ENCODE measurements at places on chromosomes 1 and 21.

GRCh38 chr1:3027611-3028371 lies 6.5 kb downstream of the ACTRT2 start:
- no peaks in the 10 kb centered on the region for H3K4me1 ChIP-seq
- H3K4me3 ChIP-seq: no peak overlapping the region
- no peak overlapping the region for H3K27ac ChIP-seq
- DNase-seq: no peak
- H3K27me3 ChIP-seq: no peaks in the 10 kb centered on the region
- no peaks in the 10 kb centered on the region for H3K36me3 ChIP-seq

DNA sequence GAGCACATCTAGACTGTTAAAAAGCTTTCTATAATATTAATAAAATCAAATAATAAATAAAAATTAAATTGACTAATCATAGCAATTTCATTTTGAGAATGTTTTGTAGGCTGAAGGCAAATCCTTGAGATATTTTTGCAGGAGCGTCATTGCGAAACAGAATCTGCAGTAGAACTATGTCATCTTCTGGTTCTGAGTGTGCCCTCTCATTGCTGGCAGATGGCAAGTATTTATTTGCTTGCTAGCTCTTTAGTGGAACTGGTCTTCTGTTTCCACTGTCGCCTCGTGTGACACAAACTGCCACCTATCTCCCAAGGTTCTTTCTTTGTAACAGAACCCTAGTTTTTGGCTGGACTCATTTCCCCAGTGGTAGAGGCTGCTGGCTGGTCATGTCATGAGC lies 19.0 kb upstream of the IRF2BP2 start:
- peaks cover 2% of the 10 kb centered on the region for H3K27me3 ChIP-seq
- no peak overlapping the region for H3K4me3 ChIP-seq
- no peak overlapping the region for H3K27ac ChIP-seq
- DNase-seq: no peak
- no peaks in the 10 kb centered on the region for H3K36me3 ChIP-seq

DNA sequence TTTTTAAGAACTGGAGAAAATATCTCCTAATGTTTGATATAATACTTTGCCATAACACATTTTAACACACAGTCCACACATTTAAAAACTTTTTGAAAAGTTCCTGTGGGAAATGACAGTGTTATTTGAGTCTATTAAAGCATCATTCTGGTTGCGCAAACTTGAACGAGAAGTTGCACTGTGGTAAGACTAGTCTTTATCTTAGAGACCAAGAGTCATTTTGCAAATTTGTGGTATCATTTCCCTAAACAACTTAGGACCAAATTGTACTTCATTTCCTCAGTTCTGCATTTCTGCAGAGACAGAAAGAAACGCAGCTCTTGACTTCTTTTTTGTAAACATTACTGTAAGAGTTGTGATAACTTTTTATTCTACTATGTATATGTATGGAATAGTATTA lies at the start of gene RGS18:
Gene RGS18, plus strand, starts transcription at position 282 of the 400 bp plus-strand sequence. CDS start 176 bp downstream, outside the sequence.
- no peaks in the 10 kb centered on the region for H3K4me1 ChIP-seq
- DNase-seq: no peak
- H3K4me3 ChIP-seq: no peak within 1 kb of the TSS
- no peaks in the 10 kb centered on the region for H3K27me3 ChIP-seq

DNA sequence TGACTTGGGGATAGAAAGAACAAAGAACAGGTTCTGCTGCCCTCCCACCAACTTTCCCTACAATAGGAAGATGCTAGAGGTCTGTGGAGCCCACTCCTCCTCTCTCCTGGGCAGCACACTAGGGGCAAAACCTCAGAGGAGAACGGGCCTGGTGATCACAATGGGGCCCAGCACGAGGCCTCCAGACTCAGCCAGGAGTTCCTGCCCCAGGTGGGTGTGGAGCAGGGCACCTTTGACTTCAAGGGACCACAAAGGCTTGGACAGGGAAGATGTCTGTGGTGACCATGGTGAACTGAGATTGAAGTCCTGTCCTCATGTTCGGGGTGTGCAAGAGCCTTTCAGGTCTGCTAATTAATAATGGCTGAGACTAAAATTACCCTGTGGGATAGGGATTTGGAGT lies 88.8 kb downstream of the LAMC2 start:
- H3K4me3 ChIP-seq: no peak overlapping the region
- DNase-seq: no peak
- H3K4me1 ChIP-seq: peaks cover 42% of the 10 kb centered on the region
- H3K27me3 ChIP-seq: peaks cover 9% of the 10 kb centered on the region
- no peak overlapping the region for H3K27ac ChIP-seq
- no peaks in the 10 kb centered on the region for H3K36me3 ChIP-seq

DNA sequence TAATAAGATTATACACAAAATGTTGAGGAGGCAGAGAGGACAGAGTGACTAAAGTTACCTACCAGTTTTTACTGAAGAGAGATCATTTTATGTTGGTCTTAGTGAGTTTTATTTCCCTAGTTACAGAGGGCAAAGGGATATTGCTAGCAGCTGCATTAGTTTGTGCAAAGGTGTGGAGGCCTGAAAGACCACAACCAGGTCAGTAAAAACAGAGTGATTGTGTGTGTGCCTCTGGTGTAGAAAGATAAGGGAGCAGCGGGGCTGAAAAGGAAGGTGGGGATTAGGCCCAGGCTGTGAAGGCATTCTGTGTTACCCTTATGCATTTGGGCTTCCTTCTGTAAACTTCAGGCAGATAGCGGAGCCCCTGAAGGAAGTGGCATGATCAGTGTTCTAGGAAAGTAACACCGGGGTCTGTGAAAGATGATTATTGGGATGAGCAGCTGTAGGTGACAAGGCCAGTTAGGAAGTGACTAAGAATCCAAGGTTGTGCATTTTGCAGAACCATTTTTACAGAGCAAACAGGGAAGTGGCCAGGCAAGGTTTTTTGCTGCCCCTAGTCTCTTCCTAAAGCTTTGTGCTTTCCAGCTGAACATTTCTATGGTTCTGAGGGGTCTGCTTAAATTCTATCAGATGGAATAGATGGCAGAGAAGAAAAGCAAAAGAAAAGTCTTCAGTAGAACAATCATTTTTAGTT lies 3.7 kb downstream of the GADD45A start:
- peak overlapping the region; percentile 79 for H3K4me3 ChIP-seq
- no peak for DNase-seq
- peak overlapping the region; percentile 56 for H3K27ac ChIP-seq
- peaks cover 6% of the 10 kb centered on the region for H3K36me3 ChIP-seq

GRCh38 chr1:159892944-159893343 lies 7.0 kb downstream of the CFAP45 start:
- no peaks in the 10 kb centered on the region for H3K36me3 ChIP-seq
- DNase-seq: no peak
- no peaks in the 10 kb centered on the region for H3K4me1 ChIP-seq

GRCh38 chr1:222787729-222788128 lies 27.1 kb upstream of the DISP1 start:
- no peak overlapping the region for H3K4me3 ChIP-seq
- H3K27ac ChIP-seq: no peak overlapping the region
- no peaks in the 10 kb centered on the region for H3K36me3 ChIP-seq
- H3K4me1 ChIP-seq: no peaks in the 10 kb centered on the region

GRCh38 chr1:47971385-47972160 lies 25.6 kb downstream of the TRABD2B start:
- no peak overlapping the region for H3K4me3 ChIP-seq
- no peaks in the 10 kb centered on the region for H3K27me3 ChIP-seq
- no peaks in the 10 kb centered on the region for H3K36me3 ChIP-seq
- H3K27ac ChIP-seq: no peak overlapping the region

- no peak overlapping the region for H3K27ac ChIP-seq
- H3K36me3 ChIP-seq: no peaks in the 10 kb centered on the region
- H3K27me3 ChIP-seq: no peaks in the 10 kb centered on the region
- no peak for DNase-seq
These were observed 37.3 kb downstream of the CDC42 start for GRCh38 chr1:22089787-22090186.

- no peak overlapping the region for H3K27ac ChIP-seq
- H3K4me3 ChIP-seq: no peak overlapping the region
- no peak for DNase-seq
- H3K36me3 ChIP-seq: no peaks in the 10 kb centered on the region
These were observed 121.1 kb upstream of the RAVER2 start for GRCh38 chr1:64623750-64624191.

DNA sequence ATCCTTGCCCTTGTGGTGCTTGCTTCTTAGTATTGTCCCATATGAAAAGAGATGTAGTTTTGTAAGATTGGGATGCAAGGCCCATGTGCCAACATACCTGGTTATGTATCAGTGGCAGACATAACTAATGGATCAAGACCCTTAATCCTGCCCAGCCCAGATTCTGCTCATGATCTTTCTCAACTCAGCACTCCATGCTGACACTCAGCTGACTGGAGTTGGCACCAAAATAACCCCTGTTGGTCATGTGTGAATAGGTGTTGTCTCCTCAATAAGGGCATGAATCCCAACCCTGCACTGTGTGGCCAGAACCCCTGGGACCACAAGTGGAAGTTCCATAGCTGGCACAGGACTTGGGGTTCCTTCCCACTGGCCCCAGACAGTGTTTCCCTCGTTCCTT lies 13.9 kb upstream of the CNR2 start:
- no peak for DNase-seq
- H3K36me3 ChIP-seq: peaks cover 4% of the 10 kb centered on the region
- H3K27me3 ChIP-seq: no peaks in the 10 kb centered on the region

DNA sequence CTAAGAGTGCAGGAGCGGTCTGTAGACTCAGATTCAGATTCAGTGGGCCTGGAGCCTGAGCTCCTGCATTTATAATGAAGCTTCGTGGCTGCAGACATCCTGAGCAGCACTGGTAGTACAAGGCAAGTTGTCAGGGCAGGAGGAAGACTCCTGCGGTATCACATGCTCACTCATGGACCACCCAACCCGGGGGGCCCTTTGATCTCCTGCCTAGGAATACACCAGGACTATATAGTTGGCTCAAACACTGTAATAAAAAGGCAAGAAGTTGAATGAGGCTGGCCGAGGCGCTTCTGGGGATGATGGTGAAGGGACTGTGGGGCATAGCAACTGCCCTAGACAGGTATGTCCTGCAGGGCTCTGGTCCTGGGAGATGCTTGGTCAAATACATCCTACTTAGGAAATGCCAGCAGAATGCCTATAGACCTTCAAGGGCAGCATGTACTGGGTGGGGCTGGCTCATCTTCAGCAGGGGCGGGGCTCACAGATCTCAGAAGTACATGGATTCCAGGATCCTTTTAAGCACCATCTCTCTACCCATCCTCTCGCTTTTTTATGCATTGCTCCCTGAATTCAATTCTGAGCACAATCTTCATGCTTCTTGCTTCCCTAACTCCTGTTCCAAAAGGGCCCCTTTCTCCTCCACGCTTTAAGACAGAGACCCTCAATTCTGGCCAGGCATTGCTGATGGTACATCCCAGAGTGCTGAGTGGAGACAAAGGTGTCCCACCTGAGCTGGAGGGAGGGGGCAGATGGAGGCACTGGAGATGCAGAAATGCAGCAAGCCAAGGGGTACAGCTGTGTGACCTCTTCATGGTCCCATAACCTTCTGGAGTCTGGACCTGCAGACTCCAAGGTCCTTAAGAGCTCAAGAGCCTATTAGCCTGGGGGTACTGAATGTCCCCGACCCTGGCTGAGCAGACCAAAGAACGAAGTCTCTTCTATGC lies 2.1 kb upstream of the RAP1GAP start:
- H3K4me1 ChIP-seq: peaks cover 14% of the 10 kb centered on the region
- DNase-seq: no peak
- H3K27me3 ChIP-seq: peaks cover 6% of the 10 kb centered on the region

GRCh38 chr1:55466921-55467320 lies 251.8 kb upstream of the USP24 start:
- H3K36me3 ChIP-seq: no peaks in the 10 kb centered on the region
- H3K27ac ChIP-seq: no peak overlapping the region
- H3K27me3 ChIP-seq: no peaks in the 10 kb centered on the region

GRCh38 chr1:3236361-3236760 lies 167.4 kb downstream of the PRDM16 start:
- no peak overlapping the region for H3K27ac ChIP-seq
- H3K27me3 ChIP-seq: peaks cover 4% of the 10 kb centered on the region
- no peaks in the 10 kb centered on the region for H3K36me3 ChIP-seq
- H3K4me1 ChIP-seq: no peaks in the 10 kb centered on the region
- DNase-seq: no peak

DNA sequence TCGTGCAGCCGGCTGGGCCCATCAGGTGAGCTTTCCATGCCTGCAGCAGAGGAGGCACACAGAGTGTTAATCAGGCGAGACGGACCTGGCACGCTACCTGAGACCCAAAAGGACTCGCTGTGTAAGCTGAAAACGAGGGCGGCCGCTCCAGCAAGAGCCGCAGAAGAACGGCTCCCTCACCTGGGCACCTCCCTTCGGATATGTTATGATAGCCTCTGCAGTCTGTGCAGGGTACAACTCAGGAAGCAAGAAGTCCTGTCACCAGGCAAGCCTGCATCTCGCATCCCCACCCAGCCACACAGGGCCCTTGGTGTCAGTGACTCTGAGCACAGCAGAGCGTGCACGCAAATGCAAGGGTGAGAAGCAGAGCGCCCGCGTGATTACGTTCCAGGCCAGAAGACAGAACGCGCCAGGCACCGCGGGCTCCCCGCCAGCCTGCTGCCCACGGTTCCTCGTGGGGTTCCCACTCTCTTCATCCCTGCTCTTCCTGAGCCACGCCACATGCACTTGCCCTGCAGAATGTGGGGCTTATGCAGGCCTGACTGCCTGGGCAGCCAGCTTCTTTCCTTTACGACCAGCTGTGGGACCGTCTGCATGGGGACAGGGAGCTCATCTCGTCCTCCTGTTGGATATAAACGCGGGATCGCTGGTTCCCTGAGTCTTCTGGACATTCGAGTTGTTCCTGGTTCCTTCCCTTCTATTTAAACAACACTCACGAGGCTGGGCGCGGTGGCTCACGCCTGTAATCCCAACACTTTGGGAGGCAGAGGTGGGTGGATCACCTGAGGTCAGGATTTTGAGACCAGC lies 20.2 kb upstream of the LRRC47 start:
- no peak overlapping the region for H3K27ac ChIP-seq
- no peak overlapping the region for H3K4me3 ChIP-seq
- peaks cover 38% of the 10 kb centered on the region for H3K4me1 ChIP-seq
- peaks cover 25% of the 10 kb centered on the region for H3K27me3 ChIP-seq

DNA sequence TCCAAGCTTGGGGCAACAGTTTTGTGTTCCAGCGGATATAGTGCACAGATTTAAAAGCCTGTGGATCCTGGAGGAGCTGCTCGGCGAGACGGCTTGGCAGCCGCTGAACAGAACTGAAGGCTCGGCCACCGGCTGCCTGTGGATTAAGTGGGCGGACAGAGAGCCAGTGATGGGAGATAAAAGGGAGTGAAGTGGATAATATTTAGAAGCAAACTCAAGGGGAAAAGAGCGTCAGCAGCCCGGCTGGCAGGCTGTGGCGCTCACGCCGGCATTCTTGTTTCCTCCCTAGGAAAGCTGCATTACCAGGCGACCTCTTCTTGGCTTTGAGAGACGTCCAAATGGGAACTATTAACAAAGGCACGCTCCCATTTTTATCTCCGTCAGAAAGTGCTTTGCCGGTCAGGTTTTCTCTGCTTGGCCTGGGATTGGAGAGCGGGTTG lies 10.4 kb downstream of the TRABD2B start:
- no peaks in the 10 kb centered on the region for H3K36me3 ChIP-seq
- no peak overlapping the region for H3K27ac ChIP-seq
